Glutamatergic neuron (in vitro differentiated cells): ENCODE measurements at places on chromosomes 2 and 18. TPM values are rescaled to one million over a fixed set of nuclear protein-coding genes. Genes with fewer than 3 reads are reported as not detected.
A peak's percentile ranks its signal among the peaks of the same experiment; 100 is the strongest.

Gene TGFA
- 4.7 TPM for total RNA-seq

GRCh38 chr2:241095594-241096290, 6.3 kb downstream of the MTERF4 start:
- H3K27me3 ChIP-seq = peaks cover 10% of the 10 kb centered on the region
- H3K4me3 ChIP-seq = peak overlapping the region; percentile 3
- DNase-seq = no peak
- peaks cover 7% of the 10 kb centered on the region for H3K36me3 ChIP-seq

Gene TSPYL6
- 0.27 TPM for total RNA-seq

DNA sequence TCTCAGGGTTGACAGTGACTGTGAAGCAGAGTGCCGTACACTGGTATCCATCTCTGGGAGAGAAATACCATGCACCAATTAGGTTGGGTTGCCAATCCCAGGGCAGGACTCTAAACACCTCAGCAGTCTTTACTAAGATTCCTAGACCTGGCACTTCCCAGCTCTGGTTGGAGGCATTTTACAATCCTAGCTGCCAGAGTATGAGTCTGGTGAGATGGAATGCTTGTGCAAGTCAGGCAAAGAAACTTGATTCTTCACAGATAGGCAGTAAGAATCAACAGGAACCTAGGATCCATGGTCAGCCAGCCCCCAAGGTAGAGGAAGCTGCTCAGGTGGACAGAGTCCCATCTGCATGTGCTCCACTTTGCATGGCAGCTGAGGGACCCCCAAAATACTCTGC, 6.0 kb upstream of the UGT1A5 start:
- no peak overlapping the region for H3K27ac ChIP-seq
- DNase-seq = no peak
- no peaks in the 10 kb centered on the region for H3K4me1 ChIP-seq
- no peak overlapping the region for H3K4me3 ChIP-seq
- peaks cover 1% of the 10 kb centered on the region for H3K27me3 ChIP-seq

GRCh38 chr2:15359716-15360531, 201.2 kb downstream of the NBAS start:
- H3K36me3 ChIP-seq = no peaks in the 10 kb centered on the region
- H3K27me3 ChIP-seq = no peaks in the 10 kb centered on the region
- H3K27ac ChIP-seq = no peak overlapping the region
- H3K4me1 ChIP-seq = peaks cover 7% of the 10 kb centered on the region

Gene CGREF1
- 1.3 TPM for total RNA-seq

GRCh38 chr2:97355887-97356286, 233.8 kb downstream of the ANKRD36B start:
- DNase-seq = no peak
- no peak overlapping the region for H3K4me3 ChIP-seq
- H3K27ac ChIP-seq = no peak overlapping the region
- peaks cover 2% of the 10 kb centered on the region for H3K27me3 ChIP-seq
- no peaks in the 10 kb centered on the region for H3K36me3 ChIP-seq

- no peak for DNase-seq
- H3K4me3 ChIP-seq = no peak overlapping the region
- no peaks in the 10 kb centered on the region for H3K36me3 ChIP-seq
- H3K27ac ChIP-seq = no peak overlapping the region
Observed at GRCh38 chr2:151928380-151928779, 100.2 kb upstream of the ARL5A start.

Gene MGAT5
- total RNA-seq = 58.8 TPM
